Glutamatergic neuron (in vitro differentiated cells): ENCODE measurements at places on chromosomes 5 and 9. TPM values are rescaled to one million over a fixed set of nuclear protein-coding genes. Genes with fewer than 3 reads are reported as not detected.

DNA sequence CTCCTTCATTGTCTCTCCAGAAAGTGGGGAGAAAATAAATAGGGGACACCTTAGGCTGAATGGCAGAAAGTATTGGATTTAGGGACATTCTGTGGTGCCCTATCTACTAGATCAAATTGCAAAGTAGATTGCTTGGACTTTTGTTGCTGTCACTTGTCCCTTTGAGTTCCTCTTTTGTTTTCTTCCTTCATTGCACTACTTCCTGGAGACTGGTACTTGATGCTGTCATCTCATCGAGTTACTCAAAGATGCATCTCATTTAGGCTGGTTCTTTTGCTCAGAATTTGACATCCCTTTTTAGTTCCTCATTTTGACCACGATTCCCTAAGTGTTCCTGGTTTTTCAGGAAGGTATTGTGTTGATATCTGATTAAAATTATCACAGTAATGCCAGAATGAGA is 137.6 kb downstream of the ADGRV1 start:
- DNase-seq = no peak

- DNase-seq = no peak
Observed at GRCh38 chr9:136232969-136233368, 12.6 kb downstream of the QSOX2 start.

DNA sequence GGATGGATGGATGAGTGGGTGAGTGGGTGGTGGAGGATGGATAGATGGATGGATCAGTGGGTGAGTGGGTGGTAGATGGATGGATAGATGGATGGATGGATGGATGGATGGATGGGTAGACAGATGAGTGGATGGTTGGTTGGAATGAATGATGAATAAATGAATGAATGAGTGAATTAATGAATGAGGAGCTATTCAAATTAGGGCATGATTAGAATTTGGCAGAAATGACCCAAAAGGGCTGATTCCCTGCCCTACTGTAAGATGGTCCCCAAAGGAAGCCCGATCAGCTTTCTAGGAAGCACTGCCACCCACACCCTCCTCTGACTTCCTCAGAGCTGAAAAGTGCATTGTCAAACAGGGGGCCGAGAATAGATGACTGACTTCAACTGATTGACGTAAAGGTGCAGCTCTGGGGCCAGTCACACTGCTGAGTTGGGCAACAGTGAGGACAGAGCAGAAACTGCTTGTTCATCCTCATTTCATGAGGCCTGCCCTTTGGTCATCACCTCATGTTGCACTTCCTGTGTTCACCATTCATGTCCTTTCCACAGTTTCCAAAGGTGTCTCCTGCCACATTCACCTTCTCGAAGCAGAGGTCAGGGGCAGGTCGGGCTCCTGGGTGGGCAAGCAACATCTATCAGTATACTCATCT is 34.3 kb downstream of the NIPAL4 start:
- DNase-seq = no peak

The GFPT2 gene
- total RNA-seq = 11.6 TPM

The SLC6A18 gene
- not detected for total RNA-seq

DNA sequence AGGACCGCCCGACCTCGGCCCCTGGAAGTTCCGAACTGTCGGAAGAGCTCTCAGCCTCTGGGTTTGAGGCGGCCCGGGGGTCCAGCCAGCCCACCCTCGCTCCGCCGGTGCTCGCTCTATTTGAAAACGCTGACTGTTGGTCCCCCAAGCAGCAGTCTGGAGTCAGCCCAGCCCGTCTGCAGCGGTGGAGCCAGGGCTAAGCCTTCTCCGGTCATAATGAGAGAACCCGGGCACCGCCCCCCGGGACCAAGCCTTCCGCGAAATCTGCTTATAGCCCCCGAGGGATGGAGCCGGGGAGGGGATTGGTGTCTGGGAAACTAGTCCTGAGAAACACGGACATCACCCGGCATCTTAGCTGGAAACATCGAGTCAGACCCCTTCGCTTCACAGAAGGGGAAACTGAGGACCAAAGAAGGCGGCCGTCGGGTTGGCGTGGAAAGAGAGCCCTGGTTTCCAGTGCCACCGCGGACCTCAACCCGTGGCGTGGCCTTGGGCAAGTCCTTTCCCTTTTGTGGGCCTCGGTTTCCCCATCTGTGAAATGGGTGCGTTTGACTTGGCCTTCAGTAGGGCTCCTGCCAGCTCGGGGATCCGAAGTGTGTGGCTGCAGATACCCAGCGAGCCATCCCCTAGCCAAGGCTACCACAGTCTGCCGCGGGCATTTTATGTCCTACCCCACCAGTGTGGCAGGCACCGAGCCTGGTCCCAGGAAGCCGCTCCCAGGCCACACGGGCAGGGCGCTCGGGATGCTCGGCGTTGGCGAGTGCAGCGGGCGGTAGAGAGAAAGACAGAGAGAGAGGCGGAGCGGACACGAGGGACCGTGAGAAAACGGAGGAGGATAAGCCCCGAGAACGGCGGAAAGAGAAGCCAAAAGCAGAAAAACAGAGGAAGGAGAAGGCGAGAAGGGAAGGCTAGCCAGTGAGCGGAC is 857 bp downstream of the ADAM19 start:
- DNase-seq = peak; percentile 51

DNA sequence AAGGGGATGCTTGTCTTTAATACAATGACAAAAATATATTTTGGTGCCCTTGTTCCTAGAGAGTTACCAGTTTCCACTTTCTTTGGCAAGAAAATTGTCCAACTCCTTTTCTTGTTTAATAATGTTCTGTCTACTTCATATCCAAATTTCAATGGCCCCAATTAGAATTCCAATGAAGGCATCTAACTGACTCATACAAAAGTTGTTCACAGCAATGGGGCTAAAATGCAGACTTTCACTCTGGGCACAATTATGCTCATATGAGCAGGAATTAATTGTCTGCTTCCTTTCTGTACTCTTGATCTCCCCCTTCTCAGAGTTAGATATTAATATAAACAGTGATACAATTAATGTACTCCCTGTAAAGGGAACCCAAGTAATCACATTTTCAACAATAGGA is 42.1 kb upstream of the ZNF622 start:
- no peak for DNase-seq

GRCh38 chr9:131432597-131433301 is 38.9 kb downstream of the PRRC2B start:
- no peak for DNase-seq

- DNase-seq = peak; percentile 81
Observed at GRCh38 chr5:150615141-150615699, 25.2 kb upstream of the SYNPO start.

DNA sequence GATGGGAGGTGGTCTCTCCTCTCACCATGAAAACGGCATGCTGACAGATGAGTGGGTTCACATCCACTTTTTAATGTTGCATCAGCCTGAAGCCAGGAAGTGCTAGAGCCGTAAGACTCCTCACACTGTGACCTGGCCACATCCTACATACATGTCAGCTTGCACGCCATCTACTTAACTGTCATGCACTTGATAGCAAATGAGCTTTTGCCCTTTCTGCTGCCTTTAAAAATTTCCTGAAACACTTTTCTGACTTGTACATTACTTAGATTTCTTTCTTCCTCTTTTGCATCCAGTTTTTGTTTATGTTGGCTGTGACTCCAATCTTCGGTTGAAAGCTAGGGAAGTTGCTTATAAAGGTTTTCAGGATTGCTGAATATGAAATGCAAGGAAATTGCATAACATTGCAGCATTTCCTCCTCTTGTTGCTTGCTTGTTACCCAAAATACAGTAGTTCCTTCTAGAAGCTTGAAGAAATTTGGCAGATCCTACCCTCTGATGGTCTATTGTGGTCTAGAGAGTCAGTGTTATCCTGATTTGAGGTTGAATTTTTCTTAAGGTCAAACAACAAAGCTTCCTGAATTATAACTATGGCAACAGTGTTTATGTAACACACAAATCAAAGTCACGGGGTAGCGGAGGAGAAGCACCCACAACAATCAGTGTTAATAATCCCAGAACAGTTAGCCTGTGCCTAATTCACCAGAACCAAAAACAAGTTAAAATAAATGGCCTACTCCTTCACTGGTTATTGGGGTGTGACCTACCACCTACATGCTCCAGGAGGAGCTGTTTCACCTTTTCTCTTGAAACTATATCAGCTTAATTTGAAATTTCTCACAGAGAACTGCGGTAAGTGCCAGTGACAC is 232.5 kb downstream of the ARHGAP26 start:
- DNase-seq = no peak

GRCh38 chr9:98215821-98216220 is 23.4 kb upstream of the CORO2A start:
- DNase-seq = peak; percentile 58

The FGD3 gene
- total RNA-seq = 1.2 TPM

- no peak for DNase-seq
Observed at GRCh38 chr5:95045181-95045965, 239.5 kb downstream of the MCTP1 start.

- peak; percentile 29 for DNase-seq
Observed at GRCh38 chr5:134436523-134437339, 25.1 kb upstream of the CDKN2AIPNL start.

The APBA1 gene
- total RNA-seq = 13.0 TPM

- DNase-seq = no peak
Observed at GRCh38 chr5:120901199-120901598, 437.1 kb downstream of the PRR16 start.

DNA sequence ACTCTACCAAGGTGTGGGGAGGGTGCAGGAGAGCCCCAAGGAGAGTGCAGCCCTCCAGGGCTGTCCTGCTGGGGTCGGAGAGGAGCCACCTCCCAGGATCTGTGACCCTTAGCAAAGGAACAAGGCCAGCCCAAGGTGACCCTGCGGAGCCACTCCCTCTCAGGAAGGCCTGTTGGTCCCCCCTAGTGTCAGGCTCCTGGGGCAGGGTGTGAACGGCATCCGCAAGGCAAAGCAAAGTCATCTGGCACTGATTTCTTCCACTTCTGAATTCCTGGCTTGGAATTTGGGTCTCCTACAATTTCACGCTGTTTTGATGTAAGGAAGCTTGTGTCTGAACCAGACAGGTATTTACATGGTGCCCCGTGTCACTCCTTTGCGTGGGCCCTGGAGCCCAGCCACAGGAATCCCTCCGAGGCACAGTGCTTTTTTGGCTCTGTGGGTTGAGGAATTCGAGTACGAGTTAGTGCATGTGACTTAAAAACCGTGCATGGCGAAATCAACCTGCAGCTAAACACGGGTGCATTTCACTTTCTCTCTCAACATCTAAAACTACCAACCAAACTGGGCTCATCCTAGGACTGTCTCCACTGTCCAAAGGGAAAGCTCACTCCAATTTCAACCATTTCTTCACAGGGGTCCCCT is 24.5 kb upstream of the GFPT2 start:
- DNase-seq = no peak

The ARL14EPL gene
- not detected for total RNA-seq

DNA sequence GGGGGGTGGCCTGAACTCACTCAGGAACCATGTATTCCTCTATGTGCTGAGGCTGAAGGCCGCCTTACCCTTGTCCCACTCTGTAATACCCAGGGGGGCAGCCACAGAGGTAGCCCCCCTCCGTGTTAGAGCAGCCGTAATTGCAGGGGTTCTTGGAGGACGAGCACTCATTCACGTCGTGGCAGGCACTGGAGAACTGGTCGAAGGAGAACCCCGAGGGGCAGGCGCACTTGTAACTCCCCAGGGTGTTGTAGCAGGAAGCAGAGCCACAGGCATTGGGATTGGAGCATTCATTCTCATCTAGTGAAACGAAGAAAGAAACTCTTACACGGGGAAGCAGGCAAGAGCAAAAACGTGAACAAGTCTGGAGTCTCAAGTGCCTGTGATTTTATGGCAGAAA is 179.8 kb downstream of the SLC12A2 start:
- DNase-seq = peak; percentile 55

The COL23A1 gene
- total RNA-seq = 2.9 TPM

GRCh38 chr5:147779694-147780093 is 2.8 kb downstream of the JAKMIP2 start:
- no peak for DNase-seq

The GABRA6 gene
- total RNA-seq = not detected

DNA sequence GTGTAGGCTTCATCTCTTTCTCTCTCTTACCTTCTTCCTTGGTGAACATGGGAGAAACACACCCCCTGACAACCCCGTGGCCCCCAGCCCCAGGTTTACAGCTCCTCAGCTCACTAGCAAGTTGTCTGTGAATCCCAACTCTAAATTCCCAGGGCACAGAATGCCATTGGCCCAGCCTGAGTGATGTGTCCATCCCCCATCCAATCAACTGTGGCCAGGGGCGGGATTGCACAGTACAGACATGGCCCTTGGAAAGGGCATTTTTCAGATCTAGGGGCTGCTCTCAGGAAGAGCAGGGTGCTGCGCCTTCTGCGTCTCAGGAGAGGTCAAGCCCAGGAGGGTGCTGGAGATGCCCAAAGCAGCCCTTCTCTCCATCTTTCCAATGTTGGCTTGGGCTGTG is 48.2 kb upstream of the ASS1 start:
- no peak for DNase-seq

The TCOF1 gene
- total RNA-seq = 39.7 TPM

GRCh38 chr9:136098844-136099243 is 3.8 kb upstream of the NACC2 start:
- DNase-seq = no peak

The PAXX gene
- total RNA-seq = 50.7 TPM

- no peak for DNase-seq
Observed at GRCh38 chr9:114048533-114049415, 29.3 kb downstream of the AMBP start.

The GHR gene
- total RNA-seq = not detected

DNA sequence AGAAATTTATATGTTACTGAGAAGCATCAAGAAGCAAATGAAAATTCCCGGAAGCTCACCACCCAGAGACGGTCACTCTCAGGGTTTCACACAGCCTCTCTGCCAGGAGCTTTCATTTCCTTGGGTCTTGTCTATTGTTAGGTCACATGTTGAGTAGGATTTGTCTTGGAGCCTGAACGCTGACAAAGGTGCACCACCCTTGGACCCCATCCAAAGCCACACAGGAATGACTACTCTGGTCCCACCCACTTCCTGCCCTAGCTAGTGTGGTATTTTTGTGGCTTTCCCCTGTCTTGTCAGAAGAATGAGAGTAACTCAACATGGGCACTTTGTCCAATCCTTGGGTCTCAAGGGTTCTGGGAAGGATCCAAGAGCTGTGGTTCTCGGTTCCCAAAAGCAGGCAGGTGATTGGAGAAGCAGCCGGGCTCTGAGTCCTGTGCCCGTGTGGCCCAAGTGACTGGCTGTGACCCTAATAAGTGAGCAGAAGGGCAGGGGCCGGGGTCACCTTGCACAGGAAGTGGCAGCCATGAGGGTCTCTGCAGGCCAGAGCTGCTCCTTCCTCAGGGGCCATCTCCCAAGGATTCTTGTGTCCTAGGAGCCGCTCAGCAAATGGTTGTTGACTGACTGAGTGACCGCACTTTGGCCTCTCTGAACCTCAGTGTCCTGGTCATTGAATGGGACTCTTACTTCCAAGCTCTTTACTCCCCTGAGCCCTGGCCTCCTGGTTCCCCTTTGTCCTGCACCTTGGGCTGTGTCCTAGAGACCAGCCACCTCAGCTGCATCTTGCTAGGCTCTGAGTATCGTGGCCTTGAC is 6.9 kb downstream of the FGD3 start:
- DNase-seq = no peak

The MYMK gene
- not detected for total RNA-seq

GRCh38 chr5:179887802-179888201 is 19.9 kb downstream of the TBC1D9B start:
- no peak for DNase-seq

The PCDHB13 gene
- 12.7 TPM for total RNA-seq

The PDZD2 gene
- 23.3 TPM for total RNA-seq

GRCh38 chr9:134189145-134189469 is 24.7 kb upstream of the RNU6ATAC start:
- peak; percentile 29 for DNase-seq
